Activated CD4-positive, alpha-beta T cell treated with anti-CD3 and anti-CD28 coated beads, Interleukin-10, Interleukin-2, amounts not matched to agents 100 ng/mL and 50 ng/mL, durations not matched to agents 16 hours and 8 hours (primary cell): ENCODE measurements at places on chromosomes 2 and 18.

DNA sequence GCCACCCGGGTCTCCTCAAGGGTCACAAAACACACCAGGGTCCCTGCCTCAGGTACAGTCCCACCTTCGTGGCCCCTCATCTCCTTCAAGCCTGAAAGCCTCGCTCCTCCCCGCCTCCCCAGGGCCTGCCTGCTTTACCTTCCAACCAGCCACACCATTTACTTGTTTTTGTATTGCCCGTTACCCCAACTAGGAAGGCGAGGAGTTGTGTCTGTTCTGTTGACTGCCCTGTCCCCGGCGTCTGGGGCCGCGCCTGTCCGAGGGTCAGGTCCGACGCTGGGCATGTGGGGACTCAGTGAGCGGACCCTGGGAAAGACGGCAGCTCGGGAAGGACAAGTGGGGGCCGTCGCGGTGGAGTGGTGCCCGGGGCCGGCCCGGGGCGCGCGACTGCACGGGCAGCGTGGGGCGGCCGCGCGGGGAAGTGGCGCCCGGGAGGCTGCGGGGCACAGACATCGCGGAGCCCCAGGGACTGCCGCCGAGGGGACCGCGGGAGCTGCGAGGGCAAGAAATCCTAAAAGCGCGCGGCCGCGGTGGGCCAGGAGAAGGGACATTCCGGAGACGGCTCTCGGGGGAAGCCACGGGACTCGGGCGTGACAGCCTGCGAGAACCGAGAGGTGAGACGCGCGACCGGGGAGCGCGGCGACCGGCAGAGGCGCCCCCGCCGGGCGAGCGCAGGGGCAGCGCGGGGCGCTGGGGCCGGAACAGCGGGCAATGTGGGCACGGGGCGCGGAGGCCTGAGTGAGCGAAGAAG, 797 bp upstream of the GRHL1 start:
- DNase-seq = peak; percentile 40

DNA sequence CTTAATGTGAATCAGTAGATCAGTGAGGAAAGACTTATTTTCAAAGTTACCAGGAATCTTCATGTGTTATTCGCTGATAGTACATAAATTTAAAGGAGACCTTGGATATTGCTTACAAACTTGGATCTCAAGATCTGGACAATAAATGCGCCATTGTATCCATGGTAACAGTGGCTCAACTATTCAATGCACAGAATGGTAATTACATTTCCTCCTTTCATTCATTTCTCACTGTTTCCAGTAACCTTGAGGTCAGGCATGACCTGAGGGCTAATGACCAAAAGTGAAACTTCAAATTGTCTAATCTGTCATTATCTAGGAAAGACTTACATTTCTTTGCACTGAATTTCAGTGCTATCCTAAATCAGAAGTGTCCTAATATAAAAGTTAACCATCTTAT, 8.1 kb downstream of the LRP2 start:
- peak; percentile 45 for DNase-seq

DNA sequence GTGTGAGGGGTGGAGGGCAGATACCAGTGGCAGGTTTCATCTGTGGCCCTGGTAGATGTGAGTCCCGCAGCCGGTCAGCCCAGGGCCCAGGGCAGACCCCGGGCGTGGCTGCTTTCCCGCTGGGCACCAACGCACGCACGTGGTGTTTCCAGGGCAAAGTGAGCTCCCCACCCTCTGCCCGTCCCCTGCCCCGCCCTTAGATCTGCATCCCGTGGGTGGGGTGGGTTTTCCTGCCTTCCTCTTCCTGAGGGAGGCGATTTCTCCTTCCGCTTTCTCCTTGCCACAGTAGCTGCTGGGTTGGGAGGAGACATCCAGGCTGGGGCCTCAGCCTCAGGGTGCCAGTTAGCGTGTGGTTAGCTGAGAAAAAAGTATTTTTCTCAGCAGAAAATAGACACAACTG, 49.6 kb downstream of the ODC1 start:
- no peak for DNase-seq

GRCh38 chr2:162072181-162072702, 1.8 kb downstream of the DPP4 start:
- peak; percentile 84 for DNase-seq

DNA sequence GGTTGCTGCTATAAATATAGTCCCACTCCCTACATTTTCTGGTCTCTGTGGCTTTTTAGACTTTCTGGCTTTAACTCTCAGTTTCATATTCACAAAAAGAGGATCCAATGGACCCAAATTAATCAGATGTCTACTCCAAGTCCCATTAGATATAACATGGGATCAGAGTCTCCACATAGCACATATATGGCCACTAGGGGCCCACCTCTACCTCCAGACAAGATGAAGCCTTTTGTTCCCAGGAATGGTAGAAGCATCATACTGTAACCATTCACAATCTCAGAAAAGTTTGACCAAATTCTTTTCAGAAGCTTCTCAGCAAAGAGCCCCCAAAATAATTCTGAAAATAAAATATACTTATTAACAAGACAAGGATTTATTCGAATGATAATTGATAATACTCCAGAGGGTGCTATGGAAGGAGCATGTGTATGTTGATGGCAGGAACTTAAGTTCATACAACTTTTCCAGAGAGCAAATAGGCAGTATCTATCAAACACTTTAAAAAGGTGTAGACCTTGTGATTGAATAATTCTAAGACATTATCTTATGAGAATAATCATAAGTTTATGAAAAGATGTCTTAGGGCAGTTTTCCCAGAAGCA, 382.3 kb upstream of the CRIM1 start:
- DNase-seq = peak; percentile 18
